Aorta (tissue), 5 donors: ENCODE measurements at places on chromosomes 2 and 18.

GRCh38 chr2:232327105-232328031, 51.2 kb upstream of the ALPP start:
- peak; percentile 90 for DNase-seq

- no peak for DNase-seq
Measured at GRCh38 chr2:39334978-39335377, 91.2 kb upstream of the CDKL4 start.

DNA sequence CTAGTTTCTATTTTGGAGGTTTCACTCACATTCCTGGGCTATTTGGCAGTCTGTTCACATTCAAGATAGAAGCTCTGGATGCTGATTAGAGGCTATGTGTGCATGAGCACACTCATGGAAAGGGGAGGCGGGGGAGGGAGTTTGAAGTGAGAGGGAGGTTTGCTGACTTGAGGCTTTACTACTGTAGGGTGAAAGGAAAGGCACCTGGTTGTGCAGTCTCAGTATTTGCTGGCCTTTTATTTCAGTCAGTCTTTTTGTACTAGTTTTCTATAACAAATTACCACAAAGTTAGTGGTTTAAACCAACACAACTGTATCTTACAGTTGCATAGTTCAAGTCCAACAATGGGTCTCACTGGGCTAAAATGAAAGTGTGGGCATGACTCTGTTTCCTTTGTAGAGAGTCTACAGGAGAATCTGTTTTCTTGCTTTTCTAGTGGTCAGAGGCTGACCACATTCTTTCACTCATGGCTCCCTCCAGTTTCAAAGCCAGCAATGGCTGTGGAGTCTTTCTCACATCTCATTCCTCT, 47.7 kb upstream of the NR4A2 start:
- no peak for DNase-seq

DNA sequence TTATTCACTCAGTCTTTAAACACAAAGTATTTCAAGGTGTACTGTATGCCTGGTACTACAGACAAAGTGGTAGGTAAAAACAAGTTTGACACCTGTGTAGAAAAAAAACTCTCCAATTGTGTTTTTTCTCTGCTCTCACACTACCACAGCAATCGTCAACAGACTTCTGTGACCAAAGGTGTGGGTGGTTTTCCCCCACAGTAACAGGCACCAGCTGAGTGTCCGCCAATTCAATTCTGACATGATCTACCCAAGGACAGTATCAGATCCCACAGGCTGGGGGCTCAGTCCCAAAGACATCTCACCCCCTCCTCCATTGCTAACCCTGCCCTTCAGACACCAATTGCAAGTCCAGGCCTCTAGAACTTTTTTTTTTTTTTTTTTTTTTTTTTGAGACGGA, 71.2 kb downstream of the CD226 start:
- DNase-seq, result no peak

DNA sequence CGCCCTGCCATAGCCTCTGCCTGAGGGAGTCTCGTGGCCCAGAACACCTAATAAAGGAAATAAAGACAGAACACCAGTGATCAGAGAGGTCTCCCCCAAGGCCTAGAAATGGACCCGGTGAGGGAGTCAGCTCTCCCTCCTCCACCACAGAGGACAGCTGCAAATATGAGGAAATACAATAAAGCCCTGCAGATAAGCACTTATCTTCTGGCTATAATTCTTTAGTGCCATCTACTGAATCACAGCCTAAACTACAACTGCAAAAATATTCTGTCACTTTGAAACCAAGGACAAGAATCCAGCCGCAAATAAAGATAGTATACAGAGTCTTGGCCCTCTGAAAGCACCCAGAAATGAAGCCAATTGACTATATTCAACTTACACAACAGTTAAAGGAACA, 42.4 kb upstream of the TACR1 start:
- DNase-seq, result no peak

DNA sequence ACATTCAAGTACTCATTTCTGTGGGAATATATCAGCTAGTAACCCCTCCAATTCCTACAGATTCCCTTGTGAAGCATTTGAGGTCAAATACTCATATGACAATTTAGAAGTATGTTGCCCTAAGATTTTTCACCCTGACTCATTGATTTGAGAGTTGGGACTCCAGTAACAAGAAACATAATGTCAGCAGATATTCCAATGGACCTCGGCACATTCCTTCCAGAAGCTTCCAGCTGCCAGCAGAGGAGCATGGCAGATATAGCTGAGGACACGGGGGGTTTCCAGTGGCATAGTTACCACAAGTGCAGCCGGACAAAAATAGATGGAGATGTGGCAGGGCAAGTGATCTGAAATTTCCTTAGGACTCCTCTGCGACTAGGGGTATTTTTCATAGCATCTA, 101.9 kb upstream of the ARHGAP28 start:
- no peak for DNase-seq

- DNase-seq, result no peak
Measured at GRCh38 chr18:23540867-23541266, 37.6 kb downstream of the RMC1 start.

GRCh38 chr2:187215532-187216240, 232.4 kb downstream of the CALCRL start:
- DNase-seq, result no peak

DNA sequence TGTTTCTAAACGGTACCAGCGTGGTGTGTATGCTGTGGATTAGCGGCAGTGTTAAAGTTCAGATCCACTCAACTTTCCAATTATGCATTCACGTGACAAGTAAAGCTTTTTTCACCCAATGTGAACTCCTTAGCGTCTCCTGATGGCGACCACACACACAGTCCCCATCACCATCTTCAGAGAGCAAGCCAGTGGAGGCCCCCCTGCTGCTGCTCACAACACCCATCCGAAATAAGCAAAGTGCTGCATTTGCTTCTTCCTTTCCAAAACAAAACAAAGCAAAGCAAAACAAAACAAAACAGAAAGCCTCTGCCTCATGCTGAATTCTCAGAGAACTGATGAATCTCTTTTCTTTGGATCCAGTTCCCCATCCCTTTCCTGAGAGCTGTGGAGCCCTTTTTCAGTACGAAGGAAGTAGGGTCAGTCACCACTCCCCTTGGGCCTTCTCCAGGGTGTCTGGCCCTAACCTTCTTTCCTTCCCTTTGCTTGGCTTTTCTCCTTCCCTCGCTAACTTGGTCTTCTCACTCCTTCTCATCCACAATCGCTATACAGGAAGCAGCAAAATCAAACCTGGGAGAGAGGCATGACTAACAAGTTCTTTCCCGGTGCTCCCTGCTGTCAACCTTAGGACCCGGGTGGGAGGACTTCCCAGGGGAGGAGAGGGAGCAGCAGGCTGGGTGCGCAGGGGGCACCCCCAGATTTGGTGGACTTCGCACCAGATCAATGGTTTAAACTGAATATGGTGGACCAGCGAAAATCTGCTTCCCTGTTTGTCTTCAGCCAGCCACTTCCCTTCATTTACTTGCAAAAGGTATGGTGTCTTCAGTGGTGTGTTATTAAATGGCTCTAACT, 56.0 kb downstream of the NRP2 start:
- DNase-seq, result no peak
